ENCODE measurements at places on chromosomes 7 and 10.

DNA sequence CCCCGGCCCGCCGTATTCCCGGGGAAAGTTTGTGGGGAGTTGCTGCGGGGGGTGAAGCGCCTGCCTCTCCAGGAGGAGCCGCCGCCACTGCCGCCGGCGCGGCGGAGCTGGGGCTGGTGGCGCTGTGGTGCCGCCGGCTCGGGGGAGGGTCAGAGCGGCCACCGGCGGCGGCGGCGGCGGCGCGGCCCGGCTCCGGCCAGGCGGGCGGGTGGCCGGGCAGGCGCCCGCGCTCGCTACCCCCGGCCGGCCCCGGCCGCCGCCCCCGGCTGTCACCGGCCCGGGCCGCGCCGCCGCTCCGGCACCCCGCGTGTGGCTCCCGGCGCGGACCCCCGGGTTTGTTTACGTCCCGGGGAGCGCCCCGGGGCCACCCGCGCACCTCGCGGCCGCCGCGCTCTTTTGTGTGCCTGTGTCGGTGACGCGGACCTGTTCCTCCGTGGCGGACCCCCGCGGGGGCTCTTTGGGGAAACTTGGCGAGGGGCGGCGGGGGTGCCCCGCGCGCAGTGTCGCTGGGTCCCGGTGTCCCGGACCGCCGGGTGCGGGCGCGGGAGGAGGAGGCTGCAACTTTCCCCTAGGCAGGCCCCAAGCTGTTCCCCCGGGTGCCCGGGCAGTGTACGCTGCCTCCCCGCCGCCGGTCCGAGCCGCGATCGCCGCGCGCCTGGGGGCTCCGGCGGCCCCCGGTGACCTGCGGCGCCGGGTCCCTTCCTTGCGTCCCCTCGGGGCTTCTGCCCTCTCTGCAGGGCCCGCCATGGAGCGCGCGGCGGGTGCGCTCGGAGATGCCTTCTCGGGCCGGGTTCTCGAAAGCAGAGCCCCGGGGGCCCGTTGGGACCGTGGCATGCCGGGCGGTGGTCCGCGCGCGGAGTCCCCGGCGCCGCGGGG lies 593 bp upstream of the CUX1 start:
- DNase-seq = peak; percentile 12

DNA sequence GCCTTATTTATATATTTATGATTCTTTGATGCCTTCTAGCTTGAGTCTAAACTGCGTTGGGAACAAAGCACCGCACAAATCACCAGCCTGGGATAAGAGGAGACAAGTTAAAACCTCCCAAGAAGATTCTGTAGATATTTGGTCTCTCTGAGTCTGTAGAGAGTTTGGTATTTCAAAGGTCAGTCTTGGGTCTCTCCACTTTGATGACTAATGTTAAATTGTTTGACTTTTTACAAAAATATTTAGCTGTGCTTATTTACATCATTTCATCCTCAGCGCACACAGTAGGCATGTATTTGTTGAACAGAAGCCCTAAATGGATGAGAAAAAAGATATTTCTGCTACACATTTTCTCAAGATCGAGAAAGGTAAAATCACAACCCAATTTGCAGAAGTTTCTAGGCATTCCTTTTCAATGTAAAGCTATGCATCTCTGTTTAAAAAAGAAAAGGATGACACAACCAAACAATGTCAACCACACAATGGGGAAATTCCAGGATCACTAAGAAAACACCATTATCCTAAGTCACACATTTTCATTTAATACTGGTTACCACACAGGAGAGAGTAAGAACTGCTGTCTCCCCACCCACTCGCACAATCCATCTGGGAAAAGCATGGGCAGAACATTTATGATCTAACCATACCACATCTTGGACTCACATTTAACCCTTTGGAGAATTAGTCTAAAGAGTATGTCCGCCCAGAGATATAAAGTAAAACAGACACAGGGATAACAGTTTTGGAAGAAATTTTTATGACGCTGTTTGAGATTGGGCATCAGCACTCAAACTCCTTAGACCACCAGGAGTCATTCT lies 4.4 kb downstream of the CDK6 start:
- no peak for DNase-seq

- no peak for DNase-seq
Observed at GRCh38 chr7:128666200-128666599, 5.9 kb upstream of the GARIN1A start.

GRCh38 chr10:6512182-6512581 lies 67.9 kb downstream of the PRKCQ start:
- DNase-seq = no peak

DNA sequence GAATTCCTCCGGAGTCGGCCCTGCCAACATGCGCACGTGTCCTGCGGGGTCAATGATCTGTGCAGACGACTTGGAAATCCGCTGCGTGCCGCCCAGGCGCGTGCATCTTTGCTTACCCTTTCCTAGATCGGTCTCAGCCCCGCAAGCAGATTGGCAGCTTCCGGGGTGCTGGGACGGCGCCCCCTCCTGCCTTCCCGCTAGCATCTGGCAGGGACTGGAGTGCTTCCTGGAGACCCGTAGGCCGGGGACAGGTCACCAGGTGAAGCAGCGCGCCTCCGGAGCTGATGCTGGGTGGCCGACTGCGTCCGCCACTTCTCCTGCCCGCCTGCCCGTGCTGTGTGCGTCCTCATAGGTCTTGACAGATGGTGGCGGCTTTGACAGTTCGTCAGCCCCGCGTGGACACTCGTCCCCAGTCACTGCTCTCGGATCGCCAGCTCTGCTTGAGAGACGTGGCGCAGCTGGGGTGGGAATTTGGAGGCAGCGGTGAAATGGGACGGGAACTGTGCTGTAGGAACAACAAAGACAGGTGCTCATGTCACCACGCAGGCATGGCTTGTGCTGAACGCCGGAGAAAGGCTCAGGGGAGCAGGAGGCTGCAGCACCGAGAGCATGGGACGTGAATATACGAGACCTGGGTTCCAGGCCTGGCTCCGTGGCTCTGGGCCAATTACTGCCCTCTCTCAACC lies 21.9 kb upstream of the KCNK18 start:
- DNase-seq = no peak

- DNase-seq = no peak
Observed at GRCh38 chr10:66307826-66308225, 618.0 kb upstream of the LRRTM3 start.

- no peak for DNase-seq
Observed at GRCh38 chr7:13742811-13743210, 246.7 kb downstream of the ETV1 start.

DNA sequence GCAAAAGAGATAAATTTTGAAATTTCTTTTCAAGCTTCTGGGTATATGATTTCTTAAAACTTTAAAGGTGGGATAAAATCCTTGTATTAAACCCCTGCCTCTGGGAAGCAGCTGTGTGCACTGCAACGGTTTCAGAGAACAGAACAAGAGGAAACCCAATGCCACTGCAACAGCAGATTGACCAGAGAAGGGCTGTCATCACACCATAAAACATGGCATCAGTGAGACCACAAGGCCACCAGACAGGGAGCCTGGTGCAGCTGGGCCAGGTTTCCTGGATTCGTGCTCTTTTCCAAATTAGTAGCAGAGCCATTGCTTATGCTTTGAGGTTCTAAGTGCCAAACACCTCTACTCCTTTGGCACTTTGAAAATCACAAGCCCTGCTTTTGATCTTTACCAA lies 152.4 kb downstream of the PRPF18 start:
- DNase-seq = no peak

GRCh38 chr10:1609648-1609970 lies 127.7 kb downstream of the ADARB2 start:
- DNase-seq = no peak

Measured in stimulated activated CD8-positive, alpha-beta memory T cell treated with anti-CD3 and anti-CD28 coated beads, Interleukin-2, amount 100 ng/mL, for 48 hours (primary cell).